ENCODE measurements at places on chromosomes 4 and X.

GRCh38 chr4:40316333-40316781 is 18.8 kb upstream of the CHRNA9 start:
- DNase-seq = peak; percentile 90

- DNase-seq = no peak
Observed at GRCh38 chrX:3345281-3346191, 916 bp downstream of the MXRA5 start.

DNA sequence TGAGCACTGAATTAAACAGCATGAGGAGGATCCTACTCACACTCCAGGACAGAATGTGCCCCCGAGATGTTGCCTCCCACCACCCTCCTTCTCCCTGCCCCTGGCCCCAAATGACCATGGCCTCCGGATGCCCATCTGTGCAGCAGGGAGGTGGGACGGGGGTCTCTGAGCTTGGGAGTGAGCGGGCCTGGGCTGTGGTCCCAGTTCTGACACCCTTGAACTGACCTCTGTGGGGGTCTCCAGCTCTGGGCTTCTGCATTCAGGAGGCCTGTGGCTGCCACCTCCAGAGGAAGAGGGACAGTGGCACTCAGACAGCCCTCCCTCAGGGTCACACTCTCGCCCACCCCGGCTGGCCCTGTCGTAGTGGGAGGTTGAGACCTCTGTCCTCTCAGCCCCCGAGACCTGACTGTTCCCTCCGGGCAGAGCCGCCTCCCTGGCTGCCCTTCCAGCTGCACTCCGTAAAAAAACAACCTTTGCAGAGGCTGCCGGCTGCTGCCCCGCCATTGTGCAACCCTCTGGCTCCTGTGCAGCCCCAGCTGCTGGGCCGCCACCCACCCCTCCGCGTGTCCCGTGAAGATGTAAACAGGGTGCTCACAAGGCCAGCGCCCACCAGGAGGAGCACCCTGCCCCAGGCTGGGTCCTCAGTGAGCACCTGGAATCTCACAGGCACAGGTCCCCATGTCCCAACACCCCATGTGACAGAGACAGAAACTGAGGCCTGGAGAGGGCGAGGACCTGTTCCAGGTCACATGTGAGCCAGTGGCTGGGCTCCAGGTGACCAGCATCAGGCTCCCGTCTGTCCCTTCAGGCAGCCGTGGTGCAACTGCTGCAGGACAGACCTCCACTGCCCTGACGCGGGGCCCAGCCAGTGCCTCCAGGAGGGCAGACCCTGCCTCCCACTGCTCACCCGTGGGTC is 39.6 kb downstream of the HTRA3 start:
- no peak for DNase-seq

GRCh38 chrX:32877592-32877991 is 333.8 kb downstream of the DMD start:
- DNase-seq = peak; percentile 61

DNA sequence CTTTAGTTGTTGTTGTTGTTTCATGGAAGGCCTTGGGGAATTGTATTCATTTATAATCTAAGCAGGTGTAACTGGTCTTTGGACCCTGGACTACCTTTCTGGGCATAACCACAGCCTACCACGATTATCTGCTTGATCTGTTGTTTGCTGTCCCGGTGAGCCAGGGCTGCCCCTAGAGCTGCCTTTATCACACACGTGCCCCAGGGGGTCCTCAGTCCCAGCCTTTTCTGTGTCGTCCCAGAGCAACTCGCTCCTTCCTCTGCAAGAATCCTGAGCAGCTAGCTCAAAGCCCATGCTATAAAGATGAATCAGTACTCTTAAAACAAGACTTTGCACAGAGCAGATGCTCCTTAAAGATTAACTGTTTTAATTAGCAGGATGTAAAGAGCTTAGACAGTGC is 273.2 kb downstream of the EVC2 start:
- no peak for DNase-seq

- DNase-seq = no peak
Observed at GRCh38 chr4:170325599-170325998, 235.8 kb upstream of the AADAT start.

- DNase-seq = no peak
Observed at GRCh38 chrX:45068569-45068968, 132.1 kb downstream of the DIPK2B start.

- DNase-seq = no peak
Observed at GRCh38 chr4:41454423-41454822, 83.5 kb upstream of the LIMCH1 start.

GRCh38 chr4:16530688-16531635 is 304.7 kb upstream of the TAPT1 start:
- peak; percentile 12 for DNase-seq

DNA sequence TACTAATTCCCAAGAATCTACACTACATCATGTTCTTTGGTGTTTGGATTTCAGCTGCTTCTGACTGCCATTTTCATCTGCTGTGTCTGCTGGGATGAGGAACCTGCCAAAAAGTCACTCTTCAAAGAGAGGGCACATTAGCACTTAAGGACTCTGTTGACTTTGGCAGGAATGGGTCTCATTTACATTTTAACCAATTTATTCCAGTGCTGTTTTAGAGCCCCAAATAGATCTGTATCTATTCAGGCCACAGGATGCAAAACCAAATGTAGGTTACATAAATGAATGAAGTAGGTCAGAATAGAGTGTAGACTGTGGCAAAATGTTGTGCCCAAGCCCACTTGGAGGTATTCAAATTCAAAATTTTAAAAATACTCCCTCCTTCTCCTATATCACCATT is 14.4 kb downstream of the TXK start:
- DNase-seq = no peak

DNA sequence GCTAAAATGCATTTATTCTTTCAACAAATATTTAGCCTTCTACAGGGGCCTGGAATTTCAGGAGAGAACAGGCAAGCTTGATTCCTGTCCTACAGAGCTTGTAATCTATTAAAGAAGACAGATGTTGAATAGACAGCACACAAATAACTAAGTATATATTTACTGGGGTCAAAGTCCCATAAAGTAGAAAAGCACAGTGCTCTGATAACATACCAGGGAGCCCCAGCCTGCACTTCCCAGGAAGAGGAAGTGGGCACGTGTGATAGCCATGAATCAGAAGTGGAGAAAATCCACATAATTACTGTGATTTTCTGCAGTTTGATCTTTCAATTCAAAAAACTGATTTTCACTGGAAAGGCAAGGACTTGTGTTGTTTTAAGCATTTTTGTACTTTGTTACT is 129.1 kb downstream of the EGF start:
- no peak for DNase-seq

DNA sequence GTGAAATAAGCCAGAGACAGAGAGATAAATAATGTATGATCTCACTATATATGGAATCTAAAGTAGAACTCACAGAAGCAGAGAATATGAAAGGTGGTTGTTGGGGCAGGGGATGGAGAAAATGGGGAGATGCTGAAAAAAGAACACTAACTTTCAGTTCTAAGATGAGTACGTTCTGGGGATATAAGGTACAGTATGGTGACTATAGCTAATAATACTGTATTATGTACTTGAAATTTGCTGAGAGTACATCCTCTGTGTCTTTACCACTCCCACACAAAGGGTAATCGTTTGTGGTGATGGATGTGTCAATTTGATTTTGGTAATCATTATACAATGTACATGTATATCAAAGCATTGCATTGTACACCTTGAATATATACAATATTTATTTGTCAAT is 6.6 kb downstream of the FBXL5 start:
- DNase-seq = no peak

DNA sequence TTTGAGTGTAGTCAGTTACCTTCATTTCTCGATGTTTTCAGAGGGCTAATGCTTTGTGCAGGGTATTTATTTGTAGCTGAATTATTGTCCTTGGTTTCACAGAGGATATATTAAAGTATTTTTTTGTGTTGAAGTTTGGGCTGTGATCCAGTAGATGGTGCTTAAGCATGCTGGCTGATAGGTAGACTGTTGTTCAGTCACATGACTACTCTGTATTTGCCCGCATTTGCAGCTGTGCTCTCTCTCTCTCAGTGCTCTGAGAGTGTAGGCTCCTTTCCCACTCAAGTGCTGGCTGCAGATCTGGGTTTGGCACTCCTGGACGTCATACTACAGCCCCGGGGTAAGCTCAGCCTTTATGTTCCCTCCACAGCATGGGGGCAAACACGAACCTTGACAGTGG is 21.7 kb downstream of the RAB40AL start:
- DNase-seq = no peak

DNA sequence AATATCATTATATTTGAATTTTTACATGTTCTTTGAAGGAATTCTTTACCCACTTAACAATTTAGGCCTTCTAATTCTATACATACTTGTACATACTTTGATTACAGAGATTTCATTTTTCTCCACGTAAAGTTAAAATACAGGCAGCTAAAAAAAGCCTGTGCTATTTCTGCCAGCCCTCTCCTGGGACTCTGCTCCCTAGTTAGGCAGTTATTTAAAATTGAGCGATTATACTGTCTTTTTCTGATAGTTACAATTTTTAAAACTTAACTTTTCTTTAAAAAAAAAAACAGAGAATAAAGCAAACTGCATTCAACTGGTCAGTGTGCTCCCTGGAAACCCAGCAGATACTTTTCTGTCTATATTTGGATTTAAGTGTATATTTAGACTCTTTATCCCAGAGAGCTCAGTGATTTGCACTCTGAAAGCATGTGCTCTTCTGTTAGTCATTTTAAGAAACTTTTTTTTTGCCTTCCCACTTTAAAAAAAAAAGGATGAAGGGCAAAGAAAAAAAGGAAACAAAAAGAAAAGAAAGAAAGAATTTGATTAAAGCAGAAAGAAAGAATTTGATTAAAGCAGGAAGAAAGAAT is 18.1 kb upstream of the FAM241A start:
- no peak for DNase-seq

- DNase-seq = no peak
Observed at GRCh38 chrX:49312176-49312575, 8.7 kb downstream of the GAGE10 start.

DNA sequence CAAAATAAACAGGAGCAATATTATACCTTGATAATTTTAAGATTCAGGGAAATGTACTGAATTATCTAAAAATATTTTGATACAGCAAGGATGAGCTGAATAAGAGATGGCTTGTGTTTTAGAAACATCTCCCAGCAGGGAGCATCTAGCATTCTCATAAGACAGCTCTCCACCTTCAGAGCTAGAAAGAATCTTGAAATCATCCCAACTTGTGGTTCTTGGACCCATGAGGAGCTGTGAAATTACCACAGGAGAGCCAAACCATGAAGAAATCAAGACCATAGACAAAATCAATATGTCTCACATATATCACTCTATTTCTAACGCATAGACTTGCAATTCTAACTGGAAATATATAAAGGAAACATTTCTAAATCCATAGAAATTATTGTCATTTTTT is 210.6 kb upstream of the DKK2 start:
- no peak for DNase-seq

DNA sequence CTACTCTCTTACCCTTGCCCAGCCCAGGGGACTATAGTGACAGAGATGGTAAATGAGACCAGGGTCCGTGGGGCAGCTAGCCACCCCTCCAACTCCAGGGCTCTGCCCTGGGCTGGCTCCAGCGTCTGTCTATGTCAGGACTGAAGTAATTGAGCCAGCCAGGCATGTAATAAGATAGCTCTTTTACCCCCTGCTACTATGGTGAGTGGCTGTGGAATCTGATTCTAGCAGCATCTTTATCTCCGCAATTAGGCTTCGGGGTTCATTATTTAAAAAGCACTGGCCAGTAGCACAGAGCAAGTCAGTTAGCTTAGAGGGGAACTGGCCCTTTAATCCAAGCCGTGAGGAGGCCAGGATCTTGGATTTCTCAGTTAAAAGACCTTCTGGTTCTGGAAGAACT is 123.3 kb upstream of the RAI2 start:
- no peak for DNase-seq

DNA sequence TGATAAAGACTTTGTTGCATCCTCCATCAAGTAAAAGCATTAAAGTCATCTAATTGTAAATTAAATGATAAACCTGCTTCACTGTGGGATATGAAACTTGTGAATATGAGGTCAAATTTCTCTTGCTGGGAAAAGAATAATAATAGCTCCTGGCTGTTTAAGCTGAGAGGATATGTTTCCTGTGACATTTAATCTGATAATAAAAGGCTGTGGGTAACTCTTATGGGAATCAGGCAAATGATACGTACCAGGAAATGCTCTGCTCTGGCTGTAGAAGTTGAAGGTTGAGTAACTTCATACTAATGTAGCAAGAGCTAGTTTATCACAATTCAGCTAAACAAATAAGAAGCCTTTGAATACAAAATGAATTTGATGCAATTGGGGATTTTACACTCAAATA is 574.6 kb downstream of the RAPGEF2 start:
- peak; percentile 27 for DNase-seq

DNA sequence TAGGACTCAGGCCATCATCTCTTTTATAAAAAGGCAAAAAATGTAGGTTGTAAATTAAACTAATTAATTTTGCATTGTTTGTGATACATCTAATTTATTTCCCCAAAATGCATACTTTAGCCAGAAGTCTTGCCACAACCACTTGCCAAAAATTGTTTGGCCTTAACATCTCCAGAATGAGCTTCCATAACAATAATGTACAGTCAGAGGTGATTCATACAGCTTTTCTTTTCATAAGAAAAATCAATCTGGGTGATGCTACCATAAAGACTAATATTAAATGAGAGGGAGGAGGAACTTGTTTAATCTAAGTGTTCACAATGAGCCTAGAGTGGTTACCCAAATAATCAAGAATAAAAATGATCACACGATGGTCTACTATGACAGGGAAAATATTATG is 59.3 kb downstream of the AMMECR1 start:
- no peak for DNase-seq

- DNase-seq = no peak
Observed at GRCh38 chr4:162510937-162511336, 347.1 kb upstream of the FSTL5 start.

DNA sequence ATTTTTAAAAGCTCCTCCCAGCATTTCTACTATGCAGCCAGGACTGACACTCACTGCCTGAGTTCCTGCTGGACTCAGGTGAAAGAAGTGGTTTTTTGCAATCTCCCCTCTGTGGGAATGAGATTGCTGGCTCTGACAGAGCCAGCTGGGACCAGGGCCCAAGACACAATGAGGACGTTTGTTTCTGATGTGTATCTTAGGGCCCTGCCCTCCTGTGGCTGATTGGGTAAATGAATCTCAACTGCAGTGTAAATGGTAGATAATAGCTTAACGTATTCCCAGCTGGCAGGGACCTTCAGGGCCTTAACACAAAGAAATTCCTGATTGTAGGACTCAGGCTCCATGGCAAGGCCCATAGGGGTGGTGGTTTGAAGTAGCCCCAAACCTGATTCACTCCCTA is 85.8 kb upstream of the PRPS1 start:
- peak; percentile 11 for DNase-seq

DNA sequence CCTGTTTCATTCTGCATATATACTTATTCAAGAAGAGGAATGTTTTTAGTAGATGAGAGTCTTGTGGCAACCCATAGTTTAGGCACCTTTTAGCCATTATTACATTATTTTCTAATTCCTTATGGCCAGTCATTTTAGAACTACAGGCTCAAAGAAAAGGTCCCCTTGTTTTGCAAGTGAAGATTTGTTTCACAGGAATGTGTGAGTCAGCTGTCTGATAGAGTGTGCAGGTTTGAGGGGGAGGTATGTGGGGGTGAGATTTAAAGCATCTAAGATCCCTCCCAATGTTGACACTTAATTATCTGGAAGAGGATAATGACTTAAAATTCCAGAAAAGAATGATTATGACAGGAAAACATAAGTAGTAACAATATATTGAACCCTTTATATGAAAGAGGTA is 495.6 kb downstream of the KCNIP4 start:
- no peak for DNase-seq

All from brain microvascular endothelial cell (primary cell).